ENCODE measurements at places on chromosomes 13 and 19.
A peak's percentile ranks its signal among the peaks of the same experiment; 100 is the strongest.

DNA sequence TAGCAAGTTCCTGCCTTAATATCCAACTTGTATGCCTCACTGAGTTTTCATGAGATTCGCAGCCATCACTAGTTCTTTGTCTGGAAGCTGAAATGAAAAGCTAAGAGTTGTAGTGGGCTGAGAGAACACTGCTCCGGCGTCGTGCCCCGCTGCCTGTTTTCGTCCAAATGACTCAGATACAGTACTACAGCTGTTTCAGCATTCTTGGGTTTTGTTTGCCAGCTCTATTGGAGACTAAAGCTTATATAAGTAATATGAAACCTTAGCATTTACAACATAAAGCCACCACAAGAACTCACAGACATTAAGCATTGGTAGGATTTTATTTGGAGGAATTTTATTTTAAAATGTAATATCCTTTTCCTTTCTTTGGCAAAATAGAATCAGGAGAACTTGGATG is 299.7 kb downstream of the DLEU7 start:
- no peak for DNase-seq

DNA sequence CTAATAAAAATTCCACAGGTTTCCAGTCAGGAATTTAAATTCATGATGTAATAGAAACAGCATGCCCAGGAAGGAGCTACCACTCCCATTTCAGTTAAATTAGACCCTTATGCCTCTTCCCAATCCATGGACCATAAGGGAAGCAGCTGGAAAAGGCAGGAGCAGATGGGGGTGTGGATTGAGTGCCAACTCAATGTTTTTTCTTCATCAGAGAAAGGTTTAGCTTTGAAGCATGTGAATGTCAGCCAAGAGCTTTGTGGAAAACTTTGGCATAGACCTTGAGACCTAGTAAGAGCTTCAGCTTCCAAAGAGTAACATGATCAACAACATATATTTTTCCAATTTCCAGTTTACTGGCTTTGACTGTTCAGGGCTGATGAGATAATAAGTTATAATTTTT is 2139.9 kb downstream of the PCDH9 start:
- no peak for DNase-seq

GRCh38 chr13:80663788-80664187 is 322.9 kb upstream of the SPRY2 start:
- DNase-seq = no peak

DNA sequence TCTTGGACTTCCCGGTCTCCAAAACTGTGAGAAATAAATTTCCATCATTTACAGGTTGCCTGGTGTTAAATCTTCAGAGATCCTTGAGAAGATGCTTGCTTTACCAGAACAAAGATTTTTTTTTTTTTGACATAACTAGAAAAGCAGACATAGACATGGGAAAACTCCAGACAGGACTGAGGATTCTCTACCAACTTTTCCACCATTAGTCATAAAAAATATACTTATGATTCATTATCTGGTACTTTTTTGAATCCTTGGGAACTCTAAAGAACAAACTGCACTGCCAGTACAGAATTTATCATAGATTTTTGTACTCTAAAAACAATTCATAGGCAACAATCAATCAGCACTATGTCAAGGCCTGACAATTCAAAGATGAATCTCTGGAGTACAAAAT is 487.6 kb downstream of the EFNB2 start:
- no peak for DNase-seq

DNA sequence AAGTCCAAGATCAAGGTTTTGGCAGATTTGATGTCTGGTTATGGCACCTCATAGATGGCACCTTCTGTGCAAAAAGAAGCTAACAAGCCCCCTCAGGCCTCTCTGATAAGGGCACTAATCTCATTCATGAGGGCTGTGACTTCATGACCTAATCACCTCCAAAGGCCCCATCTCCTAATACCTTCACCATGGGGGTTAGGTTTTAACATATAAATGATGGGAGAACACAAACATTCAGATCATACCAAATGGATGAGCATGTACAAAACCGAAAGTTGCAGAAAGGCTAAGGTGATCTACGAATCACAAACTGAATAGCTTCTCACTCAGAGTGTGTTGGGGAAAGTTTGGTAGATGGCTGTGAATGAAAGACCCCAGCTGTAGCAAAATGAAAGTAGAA is 217.4 kb downstream of the TBC1D4 start:
- no peak for DNase-seq

DNA sequence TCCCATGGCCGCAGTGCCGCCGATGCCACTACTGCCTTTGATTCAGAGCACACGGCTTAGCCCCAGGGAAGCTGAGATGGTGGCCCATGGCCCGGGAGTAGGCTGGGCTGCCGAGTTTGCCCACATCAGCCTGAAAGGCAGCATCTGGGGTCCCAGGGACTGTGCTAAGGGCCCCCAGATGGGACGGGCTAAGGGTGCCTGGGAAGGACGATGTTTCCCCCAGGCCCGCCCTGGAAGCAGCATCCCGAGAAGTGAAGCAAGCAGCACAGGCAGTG is 22.5 kb downstream of the MAP2K2 start:
- no peak for DNase-seq

- DNase-seq = no peak
Measured at GRCh38 chr19:11574689-11575088, 2.8 kb downstream of the ACP5 start.

GRCh38 chr13:103517066-103517767 is 451.0 kb upstream of the SLC10A2 start:
- DNase-seq = no peak

DNA sequence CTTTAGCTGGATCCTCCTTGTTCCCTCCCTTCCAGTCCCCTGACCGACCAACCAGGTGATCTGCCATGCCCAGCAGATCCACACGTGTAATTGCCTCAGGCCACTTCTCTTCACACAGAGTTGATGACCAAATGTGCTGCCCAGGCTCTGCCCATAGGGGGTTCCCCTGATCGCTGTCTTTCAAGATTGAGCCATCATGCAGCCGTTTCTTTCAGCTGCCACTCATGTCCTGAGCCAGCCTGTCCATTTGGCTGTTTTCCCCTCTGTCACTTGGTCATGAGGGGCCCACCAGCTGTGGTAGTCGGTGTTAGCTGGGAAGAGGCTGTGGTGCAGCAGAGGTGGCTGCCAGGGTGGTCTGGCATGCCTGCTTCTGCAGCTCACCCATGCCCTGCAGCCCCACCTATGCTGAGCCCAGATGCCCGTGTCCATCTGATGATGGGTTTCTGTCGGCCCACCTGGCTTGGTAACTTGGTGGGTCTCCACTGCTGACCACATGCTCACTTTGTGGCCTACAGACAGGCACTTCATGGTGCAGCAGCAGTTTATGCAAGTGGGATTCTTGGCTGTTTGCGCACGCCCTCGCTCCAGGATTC is 35.6 kb upstream of the GPR183 start:
- no peak for DNase-seq

- no peak for DNase-seq
Measured at GRCh38 chr19:347946-348861, 3.6 kb upstream of the MIER2 start.

- peak; percentile 68 for DNase-seq
Measured at GRCh38 chr19:12723641-12724426, at the start of gene TNPO2. TSS of gene TNPO2 (minus strand) at chr19:12723932. CDS start at chr19:12720977, 2,955 bp downstream.

- DNase-seq = no peak
Measured at GRCh38 chr19:8323781-8324185, 2.5 kb downstream of the RPS28 start.

DNA sequence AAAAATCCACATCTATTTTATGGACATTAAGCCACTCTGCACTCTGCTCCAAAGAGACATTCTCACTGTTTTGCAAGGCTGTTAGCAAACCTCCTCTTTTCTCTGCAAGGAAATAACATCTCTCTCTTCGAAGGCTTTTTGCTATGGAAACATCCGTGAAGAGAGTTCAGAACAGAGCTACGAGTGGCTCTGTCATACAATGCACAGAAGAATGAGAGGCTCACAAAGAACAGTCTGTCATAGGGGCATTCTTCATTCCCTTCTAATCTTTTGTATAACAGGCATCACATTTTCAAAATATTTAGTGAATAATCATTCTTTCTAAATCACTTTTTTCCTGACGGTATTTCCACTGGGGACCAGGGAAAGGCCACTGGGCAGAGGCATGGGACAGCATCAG is 346.1 kb downstream of the IRS2 start:
- DNase-seq = no peak

- no peak for DNase-seq
Measured at GRCh38 chr13:97515643-97516042, 81.7 kb downstream of the RAP2A start.

DNA sequence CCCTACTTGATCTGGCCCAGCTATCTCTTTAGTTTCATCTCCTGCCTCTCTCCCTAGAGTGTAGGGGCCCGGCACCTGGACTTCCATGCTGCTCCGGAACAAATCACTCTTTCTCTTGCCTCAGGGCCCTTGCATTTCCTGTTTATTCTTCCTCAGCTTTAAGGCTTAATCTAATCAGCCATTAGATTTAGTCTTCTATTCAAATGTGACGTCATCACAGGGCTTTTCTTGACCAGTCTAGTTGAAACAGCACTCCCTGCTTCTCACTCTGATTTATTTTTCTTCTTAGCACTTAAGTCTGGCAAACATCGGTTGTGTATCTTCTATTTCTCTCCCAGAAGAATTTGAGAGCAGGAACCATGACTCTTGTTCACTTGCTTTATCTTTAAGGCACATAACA is 564.1 kb downstream of the EFNB2 start:
- DNase-seq = no peak

DNA sequence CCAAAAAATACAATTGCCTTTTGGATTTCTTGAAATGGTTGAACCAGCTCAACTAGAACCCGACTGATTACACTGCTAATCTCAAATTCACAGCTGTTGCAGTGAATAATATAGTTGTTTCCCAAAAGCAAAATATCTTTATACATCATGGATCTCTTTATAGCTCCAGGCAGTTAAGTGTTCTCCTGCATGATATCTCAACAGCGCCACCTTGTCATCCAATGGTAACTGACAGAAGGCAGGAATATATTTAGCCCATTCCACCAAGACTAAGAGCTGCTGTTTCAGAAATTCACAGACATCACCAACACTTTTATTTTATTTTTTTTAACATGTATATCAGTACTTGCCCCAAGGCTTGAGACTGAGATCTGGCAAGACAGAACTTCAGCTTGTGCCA is 1141.0 kb upstream of the PRR20A start:
- no peak for DNase-seq

- no peak for DNase-seq
Measured at GRCh38 chr13:99980824-99981734, 505 bp upstream of the ZIC2 start.

DNA sequence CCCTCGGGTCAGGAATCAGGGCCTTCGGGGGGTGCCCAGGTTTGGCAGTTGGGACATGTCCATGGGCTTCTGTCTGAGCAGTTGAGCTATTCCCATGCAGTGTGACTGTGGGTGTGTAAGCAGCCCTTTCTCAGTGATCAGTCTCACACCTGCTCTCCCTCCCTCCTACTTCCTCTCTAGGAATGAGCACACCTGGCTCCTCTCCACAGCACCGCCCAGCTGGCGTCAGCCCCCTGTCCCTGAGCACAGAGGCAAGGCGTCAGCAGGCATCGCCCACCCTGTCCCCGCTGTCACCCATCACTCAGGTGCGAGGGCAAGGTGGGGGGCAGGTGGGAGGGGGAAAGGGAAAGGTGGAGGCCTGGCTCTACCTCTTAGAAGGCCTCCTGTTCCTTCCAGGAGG is 25.9 kb downstream of the COMP start:
- no peak for DNase-seq

DNA sequence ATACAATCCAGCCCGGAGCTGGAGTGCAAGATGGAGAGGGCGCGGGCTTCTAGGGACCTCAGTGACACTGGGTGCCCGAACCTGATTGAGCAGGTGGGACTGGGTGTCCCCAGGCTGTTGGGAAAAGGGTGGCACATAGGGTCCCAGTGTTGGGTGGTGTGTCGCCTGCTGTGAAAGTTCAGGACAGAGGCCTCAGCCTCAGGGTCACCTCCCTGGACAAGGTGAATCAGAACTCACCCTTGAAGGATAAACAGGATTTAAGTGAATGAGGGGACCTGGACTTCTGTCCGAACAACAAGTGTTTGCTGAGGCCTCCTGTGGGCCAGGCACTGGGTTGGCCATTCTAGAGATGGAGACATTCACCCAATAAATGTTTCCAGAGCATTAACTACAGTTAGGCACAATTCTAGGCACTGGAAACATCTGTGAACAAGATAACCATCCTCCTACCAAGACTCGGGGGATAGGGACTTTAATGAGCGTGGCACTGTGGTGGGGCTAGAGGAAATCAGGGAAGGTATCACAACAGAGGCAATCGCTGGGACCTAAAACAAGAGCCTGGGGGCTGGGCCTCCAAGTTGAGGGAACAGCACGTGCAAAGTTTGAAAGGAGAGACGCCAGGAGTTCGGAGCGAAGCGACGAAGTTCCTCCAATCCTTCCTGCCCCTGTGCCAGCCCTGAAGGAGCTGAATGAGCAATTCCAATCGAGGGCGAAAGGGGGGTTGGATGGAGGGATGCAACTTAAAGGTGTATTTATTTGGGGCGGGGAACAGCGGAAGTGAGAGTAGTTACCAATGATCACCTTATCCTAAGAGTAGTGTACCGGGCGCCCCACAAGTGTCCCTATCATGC is 921 bp upstream of the POLD1 start:
- no peak for DNase-seq

GRCh38 chr19:50790922-50791467 is 780 bp downstream of the ACP4 start:
- DNase-seq = no peak

DNA sequence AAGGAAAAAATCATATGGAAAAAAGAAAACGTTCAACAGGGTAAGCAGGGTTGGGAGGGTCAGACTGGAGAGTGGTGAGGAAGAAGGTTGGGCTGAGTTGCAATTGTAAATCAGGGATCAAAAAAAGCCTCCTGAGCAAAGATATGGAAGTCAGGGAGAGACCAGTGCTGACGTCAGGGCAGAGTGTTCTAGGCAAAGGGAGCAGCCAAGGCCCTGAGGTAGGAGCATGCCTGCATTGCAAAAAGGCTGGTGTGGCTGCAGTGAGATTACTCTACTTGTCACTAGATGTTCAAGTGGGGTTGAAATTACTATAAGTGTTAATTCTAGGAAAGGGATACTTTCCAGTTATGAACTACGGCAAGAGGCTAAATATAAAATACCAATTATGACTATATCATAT is 562.0 kb downstream of the MYO16 start:
- no peak for DNase-seq

- DNase-seq = no peak
Measured at GRCh38 chr13:99314640-99315176, 7.5 kb upstream of the GPR183 start.

DNA sequence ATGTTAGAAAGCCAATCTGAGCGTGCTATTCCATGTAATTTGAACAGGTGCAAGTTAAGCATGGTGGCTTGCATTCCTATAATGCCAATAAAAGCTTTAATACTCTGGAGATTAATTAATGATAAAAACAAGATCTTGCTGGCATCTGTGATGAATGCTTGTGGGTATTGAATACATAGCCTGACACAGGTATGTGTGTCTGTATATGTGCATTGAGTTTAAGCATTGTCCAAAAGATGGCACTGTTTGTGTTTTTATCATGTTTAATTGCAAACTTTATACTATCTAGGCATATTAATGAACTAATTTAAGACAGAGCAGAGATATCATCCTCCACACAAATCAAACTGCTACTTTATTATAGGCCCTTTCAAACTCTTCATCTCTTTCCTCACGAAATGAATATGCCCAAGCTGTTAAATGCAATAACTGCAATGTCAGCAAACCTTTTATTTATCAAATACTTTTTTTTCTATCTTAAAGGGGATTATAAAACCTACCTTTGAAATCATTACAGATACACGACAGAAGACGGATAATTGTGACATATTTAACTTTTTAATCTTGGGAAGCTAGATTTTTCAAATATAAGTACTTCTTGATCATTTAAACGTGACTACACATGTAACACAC is 86.5 kb downstream of the TNFSF11 start:
- no peak for DNase-seq

- no peak for DNase-seq
Measured at GRCh38 chr13:113802090-113802531, 43.1 kb downstream of the TMEM255B start.

- no peak for DNase-seq
Measured at GRCh38 chr19:19279062-19279612, 6.0 kb upstream of the TM6SF2 start.
